ENCODE measurements at places on chromosomes 2 and 18.

DNA sequence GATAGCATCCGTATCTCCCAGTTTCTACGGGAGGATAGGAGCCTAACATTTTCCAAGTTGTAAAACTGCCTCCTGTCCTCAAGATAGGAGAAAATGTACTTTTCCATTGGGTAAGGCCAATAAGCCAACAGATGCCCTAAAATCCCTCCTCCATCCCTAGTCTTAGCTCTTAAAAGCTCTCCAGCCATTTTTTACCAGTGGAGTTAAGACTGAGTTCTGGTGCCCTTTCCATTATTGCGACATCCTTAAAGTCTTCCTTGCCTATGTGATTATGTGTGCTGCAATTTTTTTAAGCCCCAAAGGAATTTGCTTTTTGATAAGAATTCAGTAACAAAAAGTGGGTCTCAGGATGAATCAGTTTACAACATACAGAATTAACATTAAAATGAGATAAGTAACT is 33.0 kb downstream of the LINC00305 start:
- DNase-seq = no peak

- DNase-seq = no peak
These were observed 8.5 kb downstream of the ESPNL start for GRCh38 chr2:238108423-238109183.

GRCh38 chr2:212537726-212538304 is 787 bp downstream of the ERBB4 start:
- no peak for DNase-seq

GRCh38 chr18:74266161-74266560 is 25.6 kb downstream of the CYB5A start:
- DNase-seq = no peak

All from smooth muscle cell of the brain vasculature (primary cell).